IMR-90 (cell line): ENCODE measurements at places on chromosomes 7 and 10.

- DNase-seq: no peak
Observed at GRCh38 chr7:47328392-47329319, 253.3 kb downstream of the TNS3 start.

GRCh38 chr10:68501691-68502090 is 25.6 kb downstream of the SLC25A16 start:
- no peak for DNase-seq

GRCh38 chr10:15369256-15370211 is 1.6 kb downstream of the FAM171A1 start:
- DNase-seq: peak; percentile 37

DNA sequence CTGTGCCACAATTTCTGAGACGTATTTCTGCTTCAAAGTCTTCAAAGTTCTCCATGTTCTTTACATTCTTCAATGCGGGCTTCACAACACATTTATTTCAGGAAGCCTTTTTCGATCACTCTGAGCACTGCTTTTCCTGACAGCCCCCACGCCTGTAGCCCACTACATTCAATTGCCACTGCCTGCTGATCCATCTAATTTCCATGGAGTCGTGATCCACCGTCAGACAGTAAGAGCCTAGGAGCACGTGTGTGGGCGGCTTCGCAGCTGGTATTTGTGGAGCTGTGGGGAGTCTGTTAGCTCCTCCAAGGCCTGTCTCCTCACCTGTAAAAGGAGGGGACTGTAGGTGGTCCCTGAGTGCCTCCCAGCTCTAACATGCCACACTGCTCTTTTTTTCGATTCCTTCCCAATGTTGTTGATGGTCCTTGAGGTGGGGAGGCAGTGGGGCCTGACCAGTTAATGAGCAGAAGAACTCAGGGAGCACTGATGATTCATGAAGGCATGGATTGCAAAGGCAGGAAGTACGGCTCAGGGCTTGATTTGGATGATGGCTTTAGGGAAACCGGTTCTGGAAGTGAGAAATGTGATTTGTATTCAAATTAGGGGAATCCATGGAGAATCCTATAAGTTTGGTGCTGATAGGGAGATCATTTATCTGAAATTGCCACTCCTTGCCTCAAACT is 401.1 kb upstream of the PODXL start:
- no peak for DNase-seq

DNA sequence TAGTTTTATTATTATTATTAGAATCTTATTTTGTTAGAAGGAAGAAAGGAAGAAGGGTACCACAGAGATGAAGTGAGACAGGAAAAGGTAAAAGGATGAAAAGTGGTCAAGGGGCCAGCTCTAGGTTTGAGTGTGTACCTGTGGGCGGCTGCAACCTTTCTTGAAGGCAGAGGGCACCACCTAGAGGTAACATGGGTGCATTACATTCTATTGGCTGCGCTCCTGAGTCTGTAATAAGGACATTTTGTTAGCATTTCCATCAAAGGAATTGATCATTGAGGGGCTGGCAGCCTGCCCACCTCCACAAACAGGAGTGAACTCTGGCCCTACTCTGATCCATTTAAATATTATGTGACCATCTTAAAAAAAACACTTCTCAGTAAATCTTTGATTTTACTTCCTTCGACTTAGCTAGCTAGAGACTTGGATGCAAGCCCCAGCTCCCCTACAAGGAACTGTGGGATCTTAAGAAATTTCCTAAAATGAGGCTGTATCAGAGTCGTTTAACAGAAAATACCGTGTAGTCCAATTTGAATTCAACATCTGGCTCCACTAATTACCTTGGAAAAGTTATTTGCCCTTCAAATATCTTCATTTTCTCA is 610.4 kb downstream of the IPMK start:
- peak; percentile 39 for DNase-seq

DNA sequence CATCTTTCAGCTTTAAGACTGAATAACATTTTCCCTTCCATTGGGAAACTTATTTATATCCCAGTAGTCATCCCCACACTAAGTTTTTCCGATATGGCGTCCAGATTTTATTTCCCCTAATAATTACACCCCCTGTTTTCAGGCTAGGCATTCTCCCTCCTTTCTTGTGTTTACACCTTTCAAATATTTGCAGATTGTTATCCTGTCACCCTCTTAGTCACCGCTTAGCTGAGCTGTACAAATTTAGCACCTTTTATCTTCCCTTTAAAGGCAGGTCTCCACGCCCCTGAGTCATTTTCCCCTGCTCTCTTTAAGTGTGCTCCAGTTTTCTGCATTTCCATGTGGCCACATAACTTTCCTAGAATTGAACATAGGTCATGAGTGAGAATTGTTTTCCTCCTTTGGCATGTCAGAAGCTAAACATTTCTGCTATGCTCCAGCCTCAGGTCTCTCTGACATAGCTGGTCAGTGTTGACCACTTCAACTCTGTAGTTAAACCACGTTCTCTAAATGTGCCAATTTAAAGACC is 47.4 kb downstream of the LRRC4 start:
- DNase-seq: peak; percentile 24

DNA sequence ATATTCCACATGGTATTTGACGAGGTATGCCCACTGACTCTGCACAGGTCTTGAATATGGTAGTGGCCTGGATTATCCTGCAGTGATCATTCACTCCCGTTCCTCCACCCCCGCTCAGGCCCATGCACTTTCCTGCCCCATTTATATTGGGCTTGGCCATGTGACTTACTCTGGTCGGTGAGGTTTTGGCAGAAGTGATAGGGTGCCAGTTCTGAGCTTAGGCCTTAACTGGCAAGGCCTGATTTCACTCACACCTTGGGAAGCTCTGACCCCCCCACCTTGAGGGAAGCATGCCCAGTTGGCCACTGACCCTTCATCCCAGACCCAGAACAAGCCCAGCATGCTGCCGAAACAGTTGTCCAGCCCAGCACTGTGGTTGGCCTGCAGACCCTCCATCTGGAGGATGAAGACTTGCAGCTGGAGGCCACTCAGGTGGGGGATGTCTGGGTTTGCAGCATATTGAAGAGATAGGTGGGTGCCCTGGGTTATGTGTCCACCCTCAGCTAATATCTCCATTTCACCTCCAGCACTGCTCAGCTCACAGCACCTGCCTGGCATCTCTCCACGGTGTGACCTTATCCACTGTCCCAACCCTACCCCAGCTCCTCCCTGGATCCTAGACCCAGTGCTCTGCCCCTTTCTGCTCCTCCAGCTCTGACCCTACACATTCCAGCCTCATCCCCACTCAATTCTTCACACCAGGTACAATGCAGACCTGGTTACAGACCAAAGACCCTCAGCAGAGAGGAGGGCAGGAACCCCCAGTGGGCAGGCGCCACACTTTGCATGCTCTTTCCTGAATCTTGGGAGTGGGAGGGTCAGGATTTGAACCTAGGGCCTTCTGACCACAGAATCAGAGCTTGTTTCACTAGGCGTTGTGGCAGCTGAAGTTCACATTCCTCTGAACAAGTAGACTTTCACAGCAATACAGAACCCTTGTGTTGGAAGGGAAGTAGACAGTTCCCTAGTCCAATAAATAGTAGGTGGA is 138.1 kb upstream of the CHST15 start:
- DNase-seq: no peak

- no peak for DNase-seq
Observed at GRCh38 chr10:111824128-111824527, 359.4 kb downstream of the GPAM start.

DNA sequence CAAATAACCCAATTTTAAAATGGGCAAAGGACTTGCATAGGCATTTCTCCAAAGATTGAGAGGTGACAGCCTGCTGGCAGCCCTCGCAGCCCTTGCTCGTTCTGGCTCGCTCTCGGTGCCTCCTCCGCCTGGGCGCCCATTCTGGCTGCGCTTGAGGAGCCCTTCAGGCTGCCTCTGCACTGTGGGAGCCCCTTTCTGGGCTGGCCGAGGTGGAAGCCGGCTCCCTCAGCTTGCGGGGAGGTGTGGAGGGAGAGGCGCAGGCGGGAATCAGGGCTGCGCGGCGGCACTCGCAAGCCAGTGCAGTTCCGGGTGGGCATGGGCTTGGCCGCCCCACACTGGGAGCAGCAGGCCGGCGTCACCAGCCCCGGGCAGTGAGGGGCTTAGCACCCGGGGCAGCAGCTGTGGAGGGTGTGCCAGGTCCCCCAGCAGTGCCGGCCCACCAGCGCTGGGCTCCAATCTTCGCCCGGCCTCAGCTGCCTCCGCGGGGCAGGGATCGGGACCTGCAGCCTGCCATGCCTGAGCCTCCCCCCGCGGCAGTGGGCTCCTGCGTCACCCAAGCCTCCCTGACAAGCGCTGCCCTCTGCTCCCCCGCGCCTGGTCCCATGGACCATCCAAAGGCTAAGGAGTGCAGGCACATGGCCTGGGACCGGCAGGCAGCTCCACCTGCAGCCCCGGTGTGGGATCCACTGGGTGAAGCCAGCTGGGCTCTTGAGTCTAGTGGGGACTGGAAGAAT is 54.0 kb upstream of the GALNT17 start:
- no peak for DNase-seq

GRCh38 chr7:31082447-31082846 is 30.3 kb downstream of the ADCYAP1R1 start:
- no peak for DNase-seq

DNA sequence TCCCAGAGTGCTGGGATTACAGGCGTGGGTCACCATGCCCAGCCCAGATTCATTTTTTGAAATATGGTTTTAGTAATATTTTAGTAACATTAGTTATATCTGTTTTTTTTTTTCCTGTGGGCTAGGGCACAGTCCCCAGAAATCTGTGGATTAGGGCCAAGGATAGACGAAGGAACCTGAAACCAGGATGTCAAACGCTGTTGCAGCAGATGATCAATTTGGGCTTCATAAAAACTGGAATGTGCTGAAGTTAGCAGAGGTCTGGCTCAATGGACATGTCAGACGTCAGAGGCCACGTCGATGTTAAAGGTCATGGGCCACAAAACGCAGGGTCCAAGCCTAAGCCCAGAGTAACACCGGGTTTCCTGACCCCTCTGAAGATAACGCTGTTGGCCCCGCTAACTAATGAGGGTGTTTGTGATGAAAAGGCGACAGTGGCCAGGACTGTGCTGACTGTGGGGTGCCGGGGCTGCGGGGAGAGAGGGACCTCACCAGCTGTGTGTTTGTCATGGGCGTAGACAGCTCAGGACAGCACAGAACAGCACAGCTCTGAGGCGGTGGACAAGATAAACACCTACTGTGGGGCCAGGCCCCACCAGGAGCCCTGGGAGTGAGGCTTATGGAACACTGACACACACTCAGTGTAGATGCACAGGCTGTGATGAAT is 23.8 kb upstream of the GTPBP4 start:
- DNase-seq: no peak

DNA sequence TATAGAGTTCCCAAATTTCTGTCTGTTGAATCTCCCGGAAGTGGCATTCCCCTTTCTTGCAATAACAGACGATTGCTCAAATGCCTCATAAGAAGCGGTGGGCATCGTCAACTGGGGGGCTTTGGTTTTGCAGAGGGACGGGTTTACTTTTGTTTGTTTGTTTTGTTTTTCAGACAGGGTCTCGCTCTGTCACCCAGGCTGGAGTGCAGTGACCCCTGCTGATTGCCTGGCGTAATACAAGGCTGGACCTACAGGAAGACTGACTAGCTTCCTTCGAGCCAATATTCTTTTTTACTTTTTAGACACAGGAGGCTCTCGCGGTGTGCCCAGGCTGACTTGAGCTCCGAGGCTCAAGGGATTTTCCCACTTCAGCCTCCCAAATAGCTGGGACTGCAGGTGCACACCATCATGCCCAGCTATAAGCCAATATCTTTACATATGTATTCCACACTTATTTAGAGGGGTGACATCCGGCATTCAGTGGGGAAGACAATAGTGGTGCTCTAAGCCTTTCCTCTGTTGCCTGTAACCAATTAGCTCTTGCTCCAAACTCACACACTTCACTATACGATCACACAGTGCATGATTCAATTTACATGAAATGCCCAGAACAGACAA is 58.1 kb downstream of the FHIP2A start:
- peak; percentile 16 for DNase-seq

DNA sequence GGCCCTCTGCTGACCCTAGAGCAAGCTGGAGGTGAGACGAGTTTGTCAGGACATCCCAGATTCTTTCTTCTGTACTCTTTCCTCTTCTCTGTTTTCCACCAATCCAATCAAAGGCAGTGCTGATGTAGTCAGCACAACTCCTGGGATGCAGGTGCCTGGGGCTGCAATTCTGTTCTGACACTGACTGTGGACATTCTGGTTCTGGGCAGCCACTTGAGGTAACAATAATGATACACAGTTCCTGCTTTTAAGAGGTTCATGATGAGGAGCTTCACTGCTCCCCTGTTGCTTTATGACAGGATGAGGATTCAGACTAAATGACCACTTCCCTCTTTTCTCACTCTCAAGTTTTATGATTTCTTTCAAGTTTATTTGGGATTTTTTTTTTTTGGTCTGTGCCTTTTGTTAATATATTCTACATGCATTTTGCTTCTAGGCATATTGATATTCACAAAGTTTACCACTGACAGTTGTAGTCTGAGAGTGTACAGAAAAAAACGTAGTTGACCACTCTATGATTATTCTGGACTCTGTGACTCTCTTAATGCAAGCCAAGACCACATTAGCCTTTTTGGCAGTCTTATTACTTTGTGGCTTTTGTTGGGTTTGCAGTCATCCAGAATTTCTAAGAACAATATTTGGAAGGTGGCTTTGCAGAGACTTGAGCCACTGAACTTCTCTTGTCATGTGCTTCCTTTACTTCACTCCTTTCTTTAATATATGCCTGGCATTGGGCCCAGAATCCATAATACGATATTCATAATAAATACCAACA is 247.6 kb downstream of the AUTS2 start:
- no peak for DNase-seq

- no peak for DNase-seq
Observed at GRCh38 chr7:117728890-117729624, 144.2 kb downstream of the CTTNBP2 start.

DNA sequence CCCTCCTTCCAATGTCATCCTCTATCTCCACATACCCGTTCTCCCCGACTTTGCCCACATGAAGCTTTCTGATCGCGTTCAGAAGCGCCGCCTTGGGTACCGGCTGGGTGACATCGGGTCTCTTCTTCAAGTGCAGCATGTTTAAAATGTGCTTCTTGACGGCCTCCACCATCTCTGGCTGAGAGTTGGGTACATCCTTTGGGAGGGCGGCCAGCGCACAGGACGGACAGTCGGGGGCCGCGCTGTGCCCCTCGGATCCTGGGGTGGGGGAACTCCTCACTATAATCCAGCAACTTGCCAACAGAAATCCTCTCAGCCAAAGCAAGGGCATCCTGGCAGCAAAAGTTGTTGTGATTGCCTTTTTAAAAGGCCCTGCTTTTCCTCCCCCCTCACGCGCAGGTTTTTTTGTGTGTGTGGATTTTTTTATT is 2.8 kb downstream of the INHBA start:
- peak; percentile 35 for DNase-seq

DNA sequence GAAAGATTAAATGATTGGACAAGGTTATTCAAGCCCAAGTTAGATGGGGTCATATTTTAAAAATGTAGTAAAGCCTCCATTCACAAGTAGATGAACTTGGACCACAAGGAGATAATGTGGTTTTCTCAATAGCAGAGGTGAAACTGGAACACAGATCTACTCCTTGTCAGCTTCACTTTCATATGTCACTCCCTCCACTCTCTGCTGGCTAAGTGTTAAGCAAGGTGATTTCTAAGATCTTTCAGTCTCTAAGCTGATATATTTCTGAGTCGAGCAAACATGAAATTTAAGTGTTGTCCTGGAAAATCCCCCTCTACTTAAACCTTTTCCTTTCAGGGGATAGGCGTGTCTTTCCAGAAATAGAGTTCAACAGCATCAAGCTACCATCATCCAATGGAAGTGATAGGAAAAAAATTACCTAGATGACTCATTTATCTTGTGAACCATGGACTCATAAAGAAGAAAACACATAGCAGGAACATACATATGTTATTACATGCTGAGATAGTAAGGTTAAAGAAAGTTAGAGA is 275.0 kb downstream of the PTEN start:
- no peak for DNase-seq

GRCh38 chr10:21172930-21173801 is 276.1 kb upstream of the NEBL start:
- no peak for DNase-seq
